ENCODE measurements at places on chromosomes 1 and 21.

DNA sequence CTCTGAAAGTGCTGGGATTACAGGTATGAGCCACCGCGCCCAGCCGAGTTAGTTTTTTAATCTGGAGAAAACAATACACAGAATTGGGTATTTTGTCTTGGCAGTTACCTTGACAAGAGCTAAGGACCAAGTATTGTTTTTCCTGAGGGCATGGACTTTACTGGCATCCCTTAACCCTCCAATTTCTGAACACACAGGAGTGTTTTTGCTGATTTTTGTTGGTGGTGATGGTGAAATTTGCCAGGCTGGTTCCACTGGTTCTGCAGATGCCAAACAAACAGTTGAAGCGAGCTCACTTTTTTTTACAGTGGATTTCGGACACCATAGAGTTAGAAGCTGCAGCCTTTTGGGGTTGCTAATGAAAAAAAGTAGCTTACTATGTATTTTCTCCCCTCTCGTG lies 37.2 kb upstream of the SH3D21 start:
- no peak for DNase-seq

DNA sequence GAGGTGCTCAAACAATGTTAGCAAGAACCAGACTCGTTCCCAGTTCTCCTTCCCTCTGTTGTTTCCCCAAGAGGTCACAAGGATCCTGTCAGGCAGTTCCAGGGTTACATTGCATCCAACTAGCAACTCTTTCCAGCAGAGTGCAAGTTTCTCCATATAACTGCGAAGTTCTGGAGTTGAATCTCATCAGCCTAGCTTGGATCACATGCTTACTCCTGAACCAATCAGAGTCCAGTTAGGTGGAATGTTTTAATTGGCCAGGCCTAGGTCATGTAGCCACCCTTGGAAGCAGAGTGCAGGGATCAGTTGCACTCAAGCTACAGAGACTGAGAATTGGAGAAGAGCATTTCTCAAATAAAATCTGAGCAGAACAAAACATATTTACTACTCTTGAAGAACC lies 15.9 kb upstream of the PIK3R3 start:
- no peak for DNase-seq

DNA sequence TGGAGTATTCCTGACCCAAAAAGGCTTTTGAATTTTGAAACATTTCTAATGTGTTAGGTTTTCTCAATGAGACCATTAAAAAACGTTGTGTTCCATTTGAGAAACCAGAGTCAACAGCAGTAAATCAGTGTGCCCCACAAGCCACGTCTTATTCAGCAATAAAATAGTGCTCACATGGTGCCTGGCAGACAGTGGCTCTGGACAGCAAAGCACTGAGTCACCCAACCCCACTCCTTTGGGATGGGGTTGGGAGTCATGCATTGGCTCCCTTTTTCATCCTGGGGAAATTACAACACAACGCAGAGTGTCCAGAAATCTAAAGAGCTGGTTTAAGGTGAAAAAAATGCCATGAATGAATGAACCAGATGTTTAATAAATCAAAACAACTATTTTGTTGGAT lies 46.5 kb downstream of the KCNJ15 start:
- no peak for DNase-seq

DNA sequence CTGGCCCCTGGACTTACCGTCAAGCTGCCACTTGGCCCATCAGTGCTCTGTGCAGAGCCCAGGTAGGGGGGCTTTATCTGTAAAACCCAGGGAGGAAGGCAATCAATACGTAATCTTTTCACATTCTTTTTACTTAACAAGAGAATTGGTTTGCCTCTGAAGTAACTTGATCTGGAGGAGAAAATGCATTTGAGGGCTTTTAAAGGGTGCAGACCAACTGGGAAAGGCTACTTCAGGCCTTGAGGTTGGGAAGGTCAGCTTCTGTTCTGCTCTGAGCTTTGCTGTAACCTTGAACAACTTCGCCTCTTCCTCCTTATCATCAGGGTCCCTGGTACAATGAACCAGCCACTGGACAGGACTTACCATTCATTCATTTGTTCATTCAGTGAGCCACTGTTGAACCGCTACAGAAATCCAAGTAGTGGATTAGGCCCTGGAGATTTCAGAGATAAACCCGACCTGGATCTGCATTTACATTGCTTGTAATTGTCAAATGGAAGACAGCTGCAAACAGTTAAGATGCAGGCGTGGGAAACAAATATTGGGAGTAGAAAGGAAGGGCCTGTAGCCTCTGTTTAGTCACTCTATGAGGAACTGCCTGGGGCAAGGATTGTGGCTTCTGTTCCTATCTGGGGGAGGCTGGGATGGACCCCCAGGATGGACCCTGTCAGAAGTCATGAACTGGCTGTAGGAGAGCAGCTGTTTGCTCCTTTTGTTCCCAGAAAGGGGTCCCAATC lies 90.9 kb downstream of the MAN1C1 start:
- DNase-seq: no peak

DNA sequence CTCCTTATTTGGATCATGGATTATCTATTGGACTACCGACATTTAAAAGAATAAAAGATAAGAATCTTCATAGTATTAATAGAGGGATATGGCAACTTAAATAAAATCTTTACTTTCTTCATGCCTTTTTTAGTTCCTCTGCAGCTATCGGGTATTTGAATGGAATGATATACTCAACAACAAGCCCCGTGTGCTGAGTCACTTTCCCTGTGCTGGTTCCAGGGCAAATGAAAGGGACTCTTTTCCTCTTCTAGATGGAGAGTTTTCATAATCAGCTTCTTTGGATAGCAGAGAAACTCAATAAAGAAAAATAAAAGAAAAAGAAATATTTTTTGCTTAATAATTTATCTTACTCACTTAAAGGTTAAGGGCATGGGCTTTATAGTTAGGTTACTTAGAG lies 213.7 kb downstream of the LRRC40 start:
- no peak for DNase-seq

GRCh38 chr1:4002061-4002521 lies 102.0 kb upstream of the C1orf174 start:
- no peak for DNase-seq

GRCh38 chr1:106620521-106620954 lies 435.9 kb upstream of the PRMT6 start:
- no peak for DNase-seq

DNA sequence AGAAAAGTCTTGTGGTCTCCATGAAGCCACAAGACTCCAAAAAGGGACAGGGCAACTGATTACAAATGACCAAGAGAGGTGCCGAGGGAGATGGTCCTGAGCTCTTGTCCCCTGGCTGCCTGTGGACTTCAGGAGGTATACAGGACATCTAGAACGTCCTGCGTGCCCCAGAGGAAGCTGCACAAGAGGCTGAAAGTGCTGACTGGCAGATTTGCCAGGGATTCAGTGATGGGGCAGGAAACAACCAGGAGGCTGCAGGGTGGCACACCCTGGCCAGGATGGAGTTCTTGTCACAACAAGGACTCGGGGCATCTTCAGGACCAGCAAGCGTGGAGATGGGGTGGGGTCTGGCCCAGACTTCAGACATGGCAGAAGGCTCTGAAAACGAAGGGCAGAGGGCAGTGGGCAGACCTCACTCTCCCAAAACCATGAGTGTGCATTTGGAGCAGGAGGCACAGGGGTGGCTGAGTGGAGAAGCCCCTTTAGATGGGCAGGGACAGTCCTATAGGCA lies 13.4 kb upstream of the PKP1 start:
- DNase-seq: no peak

DNA sequence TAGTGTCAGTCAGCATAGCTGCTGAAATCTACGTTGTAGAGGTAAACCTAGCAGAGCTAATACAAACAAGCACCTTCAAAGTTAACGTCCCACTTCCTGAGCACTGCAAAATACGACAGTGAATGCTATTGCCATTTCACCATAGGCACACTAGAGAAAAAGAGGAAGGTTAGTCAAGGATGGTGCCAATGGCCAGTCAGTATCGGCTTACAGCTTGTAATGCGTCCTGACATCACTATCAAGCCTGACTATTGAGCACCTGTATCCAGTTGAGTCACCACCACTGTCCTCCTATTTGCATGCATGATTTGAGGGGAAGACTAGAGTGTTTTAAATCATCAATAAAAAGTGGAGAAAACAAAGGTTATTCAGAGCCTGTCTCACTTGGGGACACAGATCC lies 34.4 kb downstream of the NUCKS1 start:
- DNase-seq: no peak

- DNase-seq: no peak
Observed at GRCh38 chr1:10848109-10848684, 51.8 kb upstream of the CASZ1 start.

- no peak for DNase-seq
Observed at GRCh38 chr1:199247891-199248290, 609.1 kb downstream of the PTPRC start.

GRCh38 chr1:75310067-75310466 lies 175.9 kb downstream of the LHX8 start:
- no peak for DNase-seq

GRCh38 chr21:39675590-39675989 lies 62.9 kb downstream of the B3GALT5 start:
- DNase-seq: no peak

GRCh38 chr1:14296795-14297194 lies 301.7 kb upstream of the KAZN start:
- no peak for DNase-seq

DNA sequence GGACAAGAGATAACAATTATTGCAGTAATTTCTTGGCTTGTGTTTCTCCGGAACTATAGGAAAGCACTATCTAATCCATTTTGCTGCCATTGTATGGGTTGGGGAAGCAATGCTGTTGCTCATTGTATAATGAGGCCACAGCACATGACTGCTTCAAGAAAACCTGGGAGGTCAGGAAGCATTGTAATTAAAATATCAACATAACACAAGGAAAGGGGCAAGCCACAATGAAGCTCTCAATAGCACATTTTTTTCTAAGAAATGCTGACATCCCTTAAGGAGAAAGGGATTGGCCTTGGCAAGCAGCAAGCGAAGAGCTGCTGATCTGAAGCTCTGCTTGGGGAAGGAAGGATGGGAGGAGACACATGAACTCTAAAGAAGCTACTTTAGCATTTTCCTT lies 44.0 kb downstream of the PLPP3 start:
- no peak for DNase-seq

GRCh38 chr21:8993284-8993942 lies 1528.0 kb upstream of the TPTE start:
- no peak for DNase-seq

- DNase-seq: no peak
Observed at GRCh38 chr1:156691665-156692440, 13.5 kb downstream of the CRABP2 start.

- no peak for DNase-seq
Observed at GRCh38 chr1:41025979-41026819, 4.7 kb upstream of the SLFNL1 start.

DNA sequence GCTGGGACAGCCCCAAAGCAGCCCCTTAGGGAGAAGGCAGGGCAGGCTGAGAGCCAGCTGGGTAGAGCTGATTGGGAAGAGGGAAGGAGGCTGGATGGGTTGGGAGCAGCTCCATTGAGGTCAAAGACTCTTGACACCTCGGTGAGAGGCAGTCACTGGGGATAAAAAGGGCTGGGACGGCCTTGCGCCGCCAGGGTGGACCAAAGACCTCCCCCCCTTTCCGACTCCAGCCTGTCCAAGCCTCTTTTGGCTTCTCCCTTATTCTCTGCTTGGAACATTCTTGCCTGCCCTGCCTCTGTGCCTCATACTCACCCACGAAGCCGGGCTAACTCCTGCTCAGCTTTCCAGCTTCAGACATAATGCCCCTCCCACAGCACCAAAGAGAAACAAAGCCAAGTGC lies 51.1 kb downstream of the LRRC38 start:
- DNase-seq: no peak

DNA sequence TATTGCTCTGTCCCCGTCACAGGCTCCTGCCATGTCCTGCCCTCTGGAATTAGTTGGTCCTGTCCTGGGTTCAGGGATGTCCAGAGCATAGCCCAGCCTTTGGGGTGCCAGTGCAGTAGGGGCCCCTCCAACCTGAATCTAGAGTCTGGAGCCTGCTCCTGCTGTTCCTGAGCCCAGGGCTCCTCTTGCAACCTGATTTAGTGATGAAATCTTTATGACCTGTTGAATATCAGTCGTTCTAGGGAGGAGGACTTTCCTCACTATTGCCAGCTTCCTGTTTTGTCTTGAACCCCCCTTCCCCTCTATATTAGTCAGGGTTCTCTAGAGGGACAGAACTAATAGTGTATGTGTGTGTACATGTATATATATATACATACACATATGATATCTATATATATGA lies 42.5 kb upstream of the STUM start:
- DNase-seq: no peak

DNA sequence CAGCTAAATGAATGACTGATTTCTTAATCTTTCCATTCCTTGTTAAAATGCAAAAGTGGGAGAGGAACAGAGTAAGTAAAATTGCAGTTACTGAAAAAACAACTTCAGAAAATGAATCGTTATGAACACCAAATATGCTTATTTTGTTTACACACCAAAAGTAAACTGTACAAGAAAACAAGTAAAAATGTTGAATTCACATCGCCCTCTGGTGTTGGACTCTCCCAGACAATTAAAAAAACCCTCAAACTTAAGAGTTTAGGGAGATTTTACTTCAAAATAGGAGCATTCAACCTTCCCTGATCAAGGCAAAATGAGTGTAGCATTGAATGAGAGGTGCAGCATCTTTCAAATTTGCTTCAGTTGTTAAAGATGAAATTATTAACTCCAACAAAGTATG lies 19.4 kb upstream of the ESRRG start:
- no peak for DNase-seq

DNA sequence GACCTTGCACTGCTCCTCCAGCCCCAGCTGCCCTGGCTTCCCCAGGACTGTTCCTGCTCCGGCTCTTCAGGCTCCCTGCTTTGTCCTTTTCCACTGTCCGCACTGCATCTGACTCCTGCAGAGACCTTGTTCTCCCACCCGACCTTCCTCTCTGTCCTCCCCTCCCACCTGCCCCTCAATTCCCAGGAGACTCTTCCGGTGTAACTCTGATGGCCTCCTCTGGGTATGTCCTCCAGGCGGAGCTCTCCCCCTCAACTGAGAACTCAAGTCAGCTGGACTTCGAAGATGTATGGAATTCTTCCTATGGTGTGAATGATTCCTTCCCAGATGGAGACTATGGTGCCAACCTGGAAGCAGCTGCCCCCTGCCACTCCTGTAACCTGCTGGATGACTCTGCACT lies 550 bp downstream of the ACKR1 start:
- DNase-seq: no peak

- no peak for DNase-seq
Observed at GRCh38 chr1:89594096-89594740, 38.7 kb upstream of the LRRC8C start.
